Osteoblast (primary cell): ENCODE measurements at places on chromosomes 6 and 20. TPM values are rescaled to one million over a fixed set of nuclear protein-coding genes. Genes with fewer than 3 reads are reported as not detected.

OR2H2 gene
- total RNA-seq, result not detected in 2 replicates

ZNF831 gene
- not detected in 2 replicates for total RNA-seq

POPDC3 gene
- total RNA-seq, result 32.6 and 41.8 TPM in 2 replicates

SMLR1 gene
- total RNA-seq, result not detected in 2 replicates

TRIM15 gene
- total RNA-seq, result not detected in 2 replicates

ARHGAP40 gene
- not detected in 2 replicates for total RNA-seq
